ENCODE measurements at places on chromosomes 11 and 22.
A peak's percentile ranks its signal among the peaks of the same experiment; 100 is the strongest.

DNA sequence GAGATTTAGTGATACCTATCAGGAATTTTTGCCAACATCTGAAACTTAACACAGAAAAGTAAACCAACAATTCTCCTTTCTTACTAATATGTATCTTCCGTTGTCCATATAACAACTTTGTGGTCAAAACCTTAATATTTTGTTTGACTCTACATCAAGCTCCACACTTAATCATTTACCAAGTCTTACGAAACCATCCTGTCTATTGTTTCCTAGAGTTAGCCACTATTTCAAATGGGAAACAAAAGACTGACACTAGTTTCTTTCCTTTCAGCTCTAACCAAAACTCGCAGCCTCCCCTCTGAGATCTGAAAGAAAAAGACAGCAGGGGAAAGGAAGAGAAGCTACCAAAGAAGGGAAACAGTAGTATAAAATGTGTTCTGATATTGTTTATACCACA lies 26.5 kb upstream of the PRDM10 start:
- no peak for DNase-seq

DNA sequence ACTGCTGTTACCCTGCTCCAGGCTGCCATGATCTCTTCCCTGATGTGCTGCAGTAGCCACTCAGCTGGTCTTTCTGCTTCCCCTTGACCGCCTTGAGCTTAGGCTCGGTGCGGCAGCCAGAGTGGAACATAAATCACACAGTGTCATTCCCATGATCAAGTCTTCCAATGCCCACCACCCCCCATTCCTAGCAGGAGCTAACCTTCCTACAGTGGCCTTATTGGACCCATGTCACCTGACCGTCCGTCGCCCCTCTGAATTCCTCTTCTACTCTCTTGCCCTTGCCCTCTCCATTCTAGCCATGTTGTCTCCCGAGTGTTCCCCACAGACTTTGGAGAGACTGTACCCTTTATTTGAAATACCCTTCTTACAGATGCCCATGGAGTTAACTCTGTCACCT lies 43.4 kb downstream of the OTOG start:
- no peak for DNase-seq

- DNase-seq: no peak
These were observed 195 bp upstream of the ALX4 start for GRCh38 chr11:44310206-44310462.

GRCh38 chr11:27124514-27125264 lies 84.1 kb downstream of the BBOX1 start:
- DNase-seq: no peak

- DNase-seq: no peak
These were observed 11.6 kb upstream of the PDE2A start for GRCh38 chr11:72685560-72686480.

DNA sequence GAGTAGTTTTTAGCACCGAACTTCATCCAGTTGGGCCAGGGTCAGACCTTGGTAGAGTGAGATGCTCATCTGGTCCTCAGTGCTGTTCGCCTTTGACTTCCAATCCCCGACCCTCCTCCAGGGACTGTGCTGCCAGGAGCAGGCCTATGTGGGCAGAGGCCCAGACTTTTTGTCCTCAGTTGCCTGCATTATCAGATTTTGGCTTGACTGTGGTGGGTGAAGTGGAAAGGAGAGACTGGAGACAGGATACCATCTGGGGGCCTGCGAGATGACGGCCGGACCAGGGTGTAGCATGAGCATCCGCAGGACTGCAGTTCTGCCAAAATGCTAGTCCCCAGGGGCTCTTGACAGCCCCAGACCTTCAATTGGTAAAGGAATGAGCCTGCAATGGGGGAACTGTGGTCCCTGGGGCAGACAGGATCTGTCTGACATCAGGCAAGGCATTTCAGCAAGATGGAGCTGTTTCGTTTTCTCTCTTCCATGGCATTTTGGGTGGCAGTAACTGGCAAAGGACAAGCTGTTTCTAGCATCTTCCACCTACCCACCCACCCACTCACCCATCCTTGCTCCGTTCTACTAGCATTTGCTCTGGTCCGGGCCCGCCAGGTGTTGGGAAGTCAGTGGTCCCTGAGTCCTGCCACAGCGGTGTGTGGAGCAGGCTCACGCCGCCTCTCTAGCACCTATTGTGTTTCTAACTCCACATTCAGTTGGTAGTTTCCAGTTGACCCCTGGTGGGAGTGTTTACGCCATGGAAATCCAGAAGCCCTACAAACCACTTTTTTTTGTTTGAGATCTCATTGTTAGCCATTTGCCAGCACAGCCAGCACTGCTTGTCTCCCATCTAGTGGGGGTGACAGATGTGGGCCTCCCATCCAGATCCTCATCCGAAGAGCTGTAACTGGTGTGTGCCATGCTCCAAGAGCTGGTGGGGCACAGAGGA lies 53.5 kb downstream of the OTOG start:
- DNase-seq: no peak

GRCh38 chr22:20211997-20212753 lies 55.9 kb downstream of the RTN4R start:
- no peak for DNase-seq

DNA sequence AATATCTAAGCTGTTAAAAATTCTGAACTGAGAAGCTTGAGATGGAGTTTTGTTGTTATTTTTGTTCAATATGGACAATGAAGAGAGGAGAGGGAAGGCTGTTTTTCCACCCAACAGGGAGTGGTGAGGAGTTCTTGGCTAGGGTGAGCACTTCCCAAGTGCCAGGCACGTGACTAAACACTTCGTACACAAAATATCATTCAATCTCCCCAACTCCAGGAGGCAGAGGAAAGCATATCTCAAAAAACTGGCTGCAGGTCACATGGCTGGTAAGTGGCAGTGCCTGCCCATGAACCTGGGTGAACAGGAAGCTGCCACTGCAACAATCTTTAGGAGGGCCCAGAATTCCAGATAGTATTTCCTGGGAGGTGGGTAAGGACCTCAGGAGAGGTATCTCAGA lies 11.6 kb downstream of the ELF5 start:
- peak; percentile 25 for DNase-seq

DNA sequence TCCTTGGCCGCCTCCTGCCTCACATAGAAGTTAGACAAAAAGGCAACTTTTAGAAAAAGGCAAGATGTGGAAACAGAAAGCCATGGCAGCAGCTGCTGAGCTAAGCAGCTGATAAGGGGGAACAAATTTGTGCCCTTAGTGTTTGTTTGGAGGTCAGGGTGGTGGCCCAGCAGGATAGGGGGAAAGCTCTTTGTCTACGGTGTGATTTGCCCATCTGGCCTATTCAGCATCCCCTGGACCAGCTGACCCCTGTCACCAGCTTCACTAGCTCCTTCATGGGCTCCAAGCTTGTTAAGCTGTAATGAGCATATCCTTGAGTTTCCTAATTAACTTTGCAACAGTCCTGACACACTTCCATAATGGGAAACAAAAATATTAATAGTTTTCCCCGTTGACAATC lies 5.9 kb upstream of the ME3 start:
- DNase-seq: no peak

DNA sequence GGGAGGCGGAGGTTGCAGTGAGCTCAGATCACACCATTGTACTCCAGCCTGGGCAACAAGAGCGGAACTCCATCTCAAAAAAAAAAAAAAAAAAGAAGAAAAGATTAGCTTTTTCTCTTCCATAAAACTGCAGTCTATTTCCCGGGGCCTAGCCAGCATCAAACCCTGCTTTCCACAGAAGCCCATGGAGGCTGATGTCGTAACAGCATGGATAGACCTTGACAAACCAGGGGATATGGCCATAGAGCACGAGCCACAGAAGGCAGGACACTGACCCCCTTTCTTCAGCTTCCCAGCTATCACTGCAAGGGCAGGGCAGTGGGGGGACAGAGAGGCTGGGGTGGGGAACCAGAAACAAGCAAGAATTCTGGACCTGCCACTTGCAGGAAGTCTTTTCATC lies 21.5 kb downstream of the HPS4 start:
- no peak for DNase-seq

DNA sequence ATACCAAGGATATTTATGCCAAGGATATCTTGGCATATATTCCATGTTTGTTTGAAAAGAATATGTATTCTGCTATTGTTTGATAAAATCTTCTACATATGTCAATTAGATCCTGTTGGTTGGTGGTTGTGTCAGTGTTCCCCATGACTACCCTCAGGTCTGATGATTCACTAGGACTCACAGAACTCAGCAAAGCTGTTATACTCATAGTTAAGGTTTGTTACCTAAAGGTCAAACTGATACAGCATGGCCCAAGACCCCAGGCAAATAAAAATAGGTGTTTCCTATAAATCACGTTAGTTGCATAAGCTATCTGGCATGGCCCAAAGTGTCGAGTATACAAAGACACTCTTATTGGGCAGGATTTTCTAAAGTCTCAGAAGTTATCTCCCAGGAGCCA lies 30.2 kb upstream of the B3GNT6 start:
- no peak for DNase-seq

DNA sequence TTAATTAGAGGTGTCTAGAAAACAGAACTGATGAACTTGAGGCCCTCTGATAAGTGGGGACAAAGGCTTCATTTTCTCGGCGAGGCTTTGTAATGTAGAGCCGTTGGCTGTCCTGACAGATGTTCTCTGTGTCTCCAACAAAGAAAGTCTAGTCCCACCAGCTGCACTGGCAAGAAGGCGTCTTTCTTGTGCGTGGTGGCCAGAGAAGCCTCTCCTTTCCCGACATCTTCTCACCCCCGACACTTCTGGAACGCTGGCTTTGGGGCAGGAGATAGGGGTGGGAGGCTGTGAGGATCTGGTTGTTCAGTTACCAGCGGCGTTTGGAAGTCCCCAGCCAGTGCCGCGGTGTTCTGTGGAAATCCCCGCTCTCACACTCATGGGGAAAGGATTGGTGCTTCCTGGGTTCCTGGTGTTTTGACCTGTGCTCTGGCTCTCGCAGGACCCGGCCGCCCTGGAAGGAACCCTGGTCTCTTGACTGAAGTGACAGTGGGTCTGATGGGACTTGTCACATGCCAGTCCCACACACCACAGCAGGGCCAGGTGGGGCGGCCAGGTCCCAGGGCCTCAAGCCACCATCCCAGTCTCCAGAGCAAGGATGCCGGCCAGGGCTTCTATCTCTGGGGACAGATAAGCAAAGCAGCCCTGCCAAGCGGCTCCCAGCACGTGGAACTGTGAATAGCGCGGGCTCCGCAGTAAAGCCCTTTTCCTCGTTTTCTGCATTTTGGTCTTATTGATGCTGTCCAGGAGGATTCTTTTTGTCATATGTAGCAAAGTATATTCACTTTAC lies 23.2 kb downstream of the FADS2 start:
- DNase-seq: no peak

- no peak for DNase-seq
These were observed 60.9 kb upstream of the TENM4 start for GRCh38 chr11:79501707-79502106.

DNA sequence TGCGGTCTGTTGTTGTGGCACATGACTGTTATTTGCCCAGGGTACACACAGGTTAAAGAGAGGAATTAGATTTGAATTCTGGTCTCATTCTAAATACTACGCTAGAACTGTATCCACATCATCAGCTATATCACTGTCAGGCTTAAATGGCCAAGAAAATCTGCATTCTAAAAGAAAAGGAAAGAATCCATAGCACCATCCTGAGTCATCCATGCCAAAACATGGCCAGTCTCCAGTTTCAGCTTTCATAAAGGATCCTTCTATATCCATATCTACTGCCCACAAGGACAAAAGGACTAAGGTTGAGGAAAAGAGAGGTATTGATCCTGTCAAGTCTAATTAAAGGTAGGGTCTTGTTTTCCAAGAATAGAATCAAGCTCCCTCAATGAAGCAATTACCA lies 73.6 kb upstream of the GDPD4 start:
- DNase-seq: no peak

- no peak for DNase-seq
These were observed 682.8 kb downstream of the TBC1D22A start for GRCh38 chr22:47445212-47445611.

DNA sequence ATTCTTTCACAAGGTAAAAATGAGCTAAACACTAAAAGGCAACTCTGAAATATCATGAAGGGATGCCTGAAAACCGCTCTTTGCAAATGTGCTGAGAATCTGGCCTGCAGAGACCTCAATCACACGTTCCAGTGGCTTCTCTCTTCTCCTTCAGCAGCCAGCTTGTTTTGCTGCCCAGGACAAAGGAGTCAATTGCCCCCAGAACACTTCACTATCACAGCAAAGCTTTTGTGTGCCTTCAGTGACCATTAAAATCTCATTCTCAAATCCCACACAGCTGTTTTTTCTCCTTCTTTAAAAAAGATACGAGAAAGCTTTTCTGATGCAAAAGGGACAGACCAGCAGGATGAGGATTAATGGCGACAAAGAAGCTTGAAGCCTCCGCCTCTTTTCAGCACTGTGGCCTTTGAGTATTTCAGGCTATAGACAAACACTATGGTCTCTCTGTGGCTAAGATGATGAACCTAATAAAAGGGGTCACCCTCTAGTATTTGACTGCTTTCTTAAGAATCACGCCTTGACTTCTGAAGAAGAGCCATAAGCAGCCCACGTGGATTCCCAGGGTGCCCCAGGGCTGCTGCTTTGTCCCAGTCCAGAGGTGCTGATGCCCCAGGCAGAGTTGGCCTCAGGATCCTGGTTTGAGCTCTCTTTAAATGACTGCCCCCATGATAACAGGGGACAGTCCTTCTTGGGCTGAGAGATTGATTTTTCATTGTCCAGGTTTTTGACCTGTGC lies 33.4 kb upstream of the NRIP3 start:
- no peak for DNase-seq

DNA sequence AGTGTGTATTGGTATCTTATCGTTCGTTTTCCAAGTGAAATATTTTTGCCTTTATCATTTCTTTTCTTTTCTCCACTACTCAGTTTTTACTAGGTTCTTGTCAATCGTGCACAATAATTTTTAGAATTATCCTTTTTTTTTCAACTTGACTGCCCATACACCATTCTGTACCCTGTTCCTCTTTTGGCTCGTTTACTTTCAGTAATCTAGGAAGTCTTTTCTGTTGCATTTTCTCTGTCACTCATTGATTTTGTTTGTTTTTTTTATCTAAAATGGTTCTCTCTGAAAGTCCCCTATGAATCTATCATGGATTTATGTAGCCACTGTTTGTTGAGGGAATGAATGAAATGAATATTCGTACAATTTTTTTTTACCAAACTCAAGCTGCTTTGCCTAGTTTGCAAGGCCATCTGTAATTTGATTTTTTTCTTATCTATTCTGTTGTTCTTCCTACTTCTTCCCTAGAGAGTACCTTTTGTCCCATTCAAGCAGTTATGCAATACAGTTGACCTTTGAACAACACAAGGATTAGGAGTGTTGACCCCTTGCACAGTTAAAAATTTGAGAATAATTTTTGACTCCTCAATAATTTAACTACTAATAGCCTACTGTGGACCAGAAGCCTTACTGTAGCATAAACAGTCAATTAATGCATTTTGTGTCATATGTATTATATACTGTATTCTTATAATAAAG lies 166.3 kb downstream of the TMEM135 start:
- no peak for DNase-seq

Measured in inflammatory macrophage (primary cell).